ENCODE measurements at places on chromosomes 7 and 10.

DNA sequence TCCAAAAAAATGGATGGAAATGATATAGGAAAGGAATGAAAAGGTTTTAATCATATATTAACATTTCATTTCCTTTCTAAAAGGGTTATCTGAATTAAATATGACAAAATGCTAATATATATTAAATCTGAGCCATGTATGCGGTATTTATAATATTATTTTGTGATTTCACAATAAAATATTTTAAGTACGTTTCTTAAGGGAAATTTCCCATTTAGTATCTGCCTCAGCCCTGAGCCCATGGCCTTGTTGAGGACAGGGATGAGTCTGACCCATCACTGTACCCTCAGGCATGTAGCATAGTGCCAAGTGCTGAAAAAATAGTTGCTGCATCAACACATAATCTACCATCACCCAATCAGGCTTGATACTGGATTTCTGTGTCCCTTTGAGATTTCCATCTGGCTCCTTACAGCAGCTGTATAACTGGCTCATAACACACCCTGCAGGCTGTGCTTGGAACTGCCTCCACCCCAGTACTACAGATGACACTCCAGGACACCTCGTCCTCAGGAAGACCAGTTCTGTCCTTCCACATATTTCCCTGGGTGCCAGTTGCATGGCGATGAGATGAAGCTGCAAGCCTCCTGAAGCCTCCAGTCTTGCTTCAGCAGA lies 59.4 kb upstream of the ASAH2 start:
- peak; percentile 57 for DNase-seq

DNA sequence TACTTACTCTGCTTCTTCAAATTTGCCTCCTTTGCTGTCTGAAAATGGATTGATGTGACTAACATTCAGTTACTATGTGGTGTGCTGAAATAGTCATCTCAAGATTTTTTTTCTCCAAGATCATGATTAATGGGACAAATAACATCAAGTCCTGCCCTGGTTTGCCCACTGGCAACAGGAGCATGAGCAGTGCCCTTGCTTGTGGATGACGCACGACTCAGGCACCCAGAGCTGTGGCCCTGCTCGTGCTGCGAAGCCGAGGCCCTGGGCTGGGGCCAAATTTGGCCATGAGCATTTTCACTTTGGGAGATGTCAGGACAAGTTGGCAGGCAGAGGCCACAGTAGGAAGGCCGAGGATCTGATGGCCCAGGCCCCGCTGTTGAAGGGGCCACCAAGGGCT lies 239.8 kb upstream of the IGFBP3 start:
- no peak for DNase-seq

DNA sequence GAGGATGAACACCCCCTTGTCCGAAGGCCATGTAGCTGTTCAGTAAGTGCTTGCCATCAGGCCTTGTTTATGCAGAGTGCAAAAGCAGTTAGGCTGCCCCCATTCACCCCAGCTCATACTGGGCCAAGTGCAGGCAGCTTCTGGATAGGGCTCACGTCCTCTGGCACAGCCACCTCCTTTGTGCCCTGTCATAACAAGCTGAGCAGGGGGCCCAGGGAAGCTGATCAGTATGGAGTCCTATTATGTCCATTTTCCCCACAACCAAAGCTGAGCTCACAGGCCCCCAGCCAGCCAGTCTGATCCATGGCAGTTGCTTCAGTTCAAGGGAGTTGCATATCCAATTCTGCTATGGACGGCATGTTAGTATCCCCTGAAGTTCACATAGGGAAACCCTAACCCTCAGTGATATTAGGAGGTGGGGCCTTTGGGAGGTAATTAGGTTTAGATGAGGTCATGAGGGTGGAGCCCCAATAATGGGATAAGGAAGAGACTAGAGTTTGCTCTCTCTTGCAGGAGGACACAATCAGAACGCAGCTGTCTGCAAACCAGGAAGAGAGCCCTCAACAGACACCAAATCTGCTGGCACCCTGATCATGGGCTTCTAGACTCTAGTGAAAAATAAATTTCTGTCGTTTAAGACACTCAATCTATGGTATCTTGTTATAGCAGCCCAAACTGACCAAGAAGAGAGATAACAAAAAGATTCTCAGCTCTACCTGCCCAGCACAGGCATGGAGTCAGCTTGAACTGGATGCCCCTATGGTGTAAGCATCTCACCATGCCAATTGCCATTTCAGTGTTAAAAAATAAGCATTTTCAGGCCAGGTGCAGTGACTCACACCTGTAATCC lies 155.9 kb downstream of the FGFR2 start:
- no peak for DNase-seq

DNA sequence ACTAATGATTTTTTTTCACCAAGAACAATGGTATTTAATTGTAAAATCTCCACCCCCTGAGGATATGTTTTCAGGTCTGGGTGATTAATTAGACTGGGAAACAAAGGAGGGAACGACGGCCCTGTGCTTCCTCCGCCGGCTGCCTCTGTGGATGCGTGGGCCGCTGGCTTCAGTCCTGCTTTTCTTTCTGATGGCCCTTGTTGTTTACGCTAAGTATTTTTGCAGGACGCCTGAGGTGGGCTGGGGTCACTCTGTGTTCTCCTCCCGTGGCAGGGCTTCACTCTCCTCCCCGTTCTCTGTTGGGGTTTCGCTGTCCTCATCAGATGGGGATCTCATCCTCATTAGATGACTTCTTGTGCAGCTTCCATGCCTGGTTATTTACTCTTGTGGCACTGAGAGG lies 5.2 kb upstream of the ACBD5 start:
- DNase-seq: no peak

DNA sequence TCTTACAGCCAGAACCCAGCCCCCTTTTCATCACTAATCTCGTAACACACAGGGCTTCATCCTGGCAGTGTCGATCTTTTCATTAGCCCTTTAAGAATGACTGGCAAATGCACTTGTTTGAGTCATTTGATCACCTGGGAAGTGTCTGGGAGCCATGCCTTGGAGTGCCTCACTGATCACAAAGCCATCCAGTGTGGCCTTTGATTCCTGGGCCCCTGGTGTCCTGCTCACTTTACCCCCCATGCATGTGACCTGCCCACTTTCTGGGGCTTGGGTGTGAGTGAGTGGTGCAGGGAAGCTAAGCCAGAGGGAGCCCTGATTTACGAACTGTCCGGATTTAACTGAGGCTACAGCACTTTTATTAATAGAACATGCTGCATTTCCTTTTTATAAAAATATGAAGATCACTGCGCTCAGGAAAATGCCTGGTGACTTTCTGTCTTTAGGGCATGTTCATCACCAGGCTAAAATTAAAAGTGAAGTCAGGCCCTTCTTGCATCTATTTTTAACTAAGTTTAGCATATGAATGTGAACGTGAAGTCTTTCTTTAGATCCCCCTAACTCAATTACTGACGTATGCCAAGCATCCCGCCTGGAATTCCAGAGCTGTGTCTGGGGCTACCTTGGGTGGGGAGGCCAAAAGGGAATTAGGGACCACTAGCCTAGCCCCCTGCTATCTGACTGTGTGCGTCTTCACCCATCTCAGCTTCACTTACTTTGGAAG lies 23.6 kb downstream of the RBM20 start:
- no peak for DNase-seq

DNA sequence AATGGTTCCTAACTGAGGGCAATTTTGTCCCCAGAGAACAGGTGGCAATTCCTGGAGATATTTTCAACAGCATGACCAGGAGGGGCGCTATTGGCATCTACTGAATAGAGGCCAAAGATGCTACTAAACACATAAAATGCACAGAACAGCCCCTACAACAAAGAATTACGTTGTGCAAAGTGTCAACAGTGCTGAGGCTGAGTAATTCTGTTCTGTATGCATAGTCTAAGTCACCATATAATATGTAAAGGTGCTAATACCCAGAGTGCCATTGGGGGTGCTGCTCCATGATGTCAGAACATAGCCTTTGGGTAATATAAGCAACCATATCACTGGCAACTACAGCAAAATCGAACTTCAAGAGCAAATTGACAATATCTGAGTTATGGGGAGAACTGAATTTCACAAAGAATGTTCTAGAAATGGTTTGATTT lies 213.3 kb upstream of the PHYHIPL start:
- DNase-seq: peak; percentile 46

DNA sequence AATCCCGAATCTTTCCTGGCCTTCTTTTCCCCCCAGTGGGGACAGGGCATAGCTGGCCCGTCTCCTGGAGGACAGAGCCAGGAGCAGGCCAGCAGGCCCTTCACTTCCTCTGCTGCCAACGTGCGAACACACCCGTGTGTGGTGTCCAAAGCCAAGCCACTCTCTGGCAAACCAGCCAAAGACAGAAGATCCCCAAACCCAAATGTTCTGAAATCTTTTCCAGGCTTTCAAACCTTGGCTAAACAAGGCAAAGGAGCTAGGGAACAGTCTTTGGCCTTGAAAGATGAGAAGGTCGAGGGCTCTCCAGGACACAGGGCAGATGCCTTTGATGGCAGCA lies 63.0 kb downstream of the PROSER2 start:
- no peak for DNase-seq

- peak; percentile 20 for DNase-seq
Observed at GRCh38 chr10:114437473-114438292, 33.4 kb upstream of the AFAP1L2 start.
